ENCODE measurements at places on chromosomes 5 and 9.

GRCh38 chr5:1899201-1899600 is 16.5 kb upstream of the IRX4 start:
- DNase-seq = no peak

DNA sequence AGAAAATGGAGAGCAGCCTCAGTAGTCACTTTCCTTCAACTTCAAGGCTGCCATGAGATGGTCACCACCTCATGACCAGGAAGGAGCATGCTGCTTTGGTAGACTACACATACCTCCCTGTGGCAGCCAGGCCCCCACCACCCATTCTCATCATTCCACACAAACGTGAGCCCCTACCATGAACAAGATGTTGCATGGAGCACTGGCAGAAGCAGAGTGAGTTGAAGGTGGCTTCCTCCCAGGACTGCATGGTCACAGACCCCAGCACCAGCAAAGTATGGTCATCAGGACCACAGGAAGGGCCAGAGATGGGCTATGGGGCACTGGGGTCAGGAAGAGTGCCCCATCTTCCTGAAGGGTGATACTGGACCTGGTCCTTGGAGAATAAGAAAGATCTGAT is 65.5 kb upstream of the FOXE1 start:
- no peak for DNase-seq

DNA sequence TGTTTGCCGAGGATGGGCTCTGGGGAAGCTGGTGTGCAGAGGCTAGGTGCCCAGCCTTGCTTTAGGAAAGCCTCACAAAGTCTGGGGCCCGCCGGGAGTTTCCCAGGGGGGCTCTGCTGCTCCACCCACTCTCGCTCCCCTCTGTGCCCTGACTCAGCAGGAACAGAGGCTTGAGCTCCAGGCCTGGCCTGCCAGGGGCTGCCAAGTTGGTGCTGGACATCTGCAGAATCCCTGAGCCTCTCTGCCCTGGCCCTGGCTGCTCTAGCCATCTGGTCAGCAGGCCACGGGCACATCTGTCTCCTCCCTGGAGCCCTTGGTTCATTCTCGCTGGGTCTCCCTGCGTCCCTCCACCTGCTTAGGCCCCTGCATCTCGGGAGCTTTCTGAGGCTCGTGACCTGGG is 647 bp upstream of the ADAMTSL2 start:
- no peak for DNase-seq

DNA sequence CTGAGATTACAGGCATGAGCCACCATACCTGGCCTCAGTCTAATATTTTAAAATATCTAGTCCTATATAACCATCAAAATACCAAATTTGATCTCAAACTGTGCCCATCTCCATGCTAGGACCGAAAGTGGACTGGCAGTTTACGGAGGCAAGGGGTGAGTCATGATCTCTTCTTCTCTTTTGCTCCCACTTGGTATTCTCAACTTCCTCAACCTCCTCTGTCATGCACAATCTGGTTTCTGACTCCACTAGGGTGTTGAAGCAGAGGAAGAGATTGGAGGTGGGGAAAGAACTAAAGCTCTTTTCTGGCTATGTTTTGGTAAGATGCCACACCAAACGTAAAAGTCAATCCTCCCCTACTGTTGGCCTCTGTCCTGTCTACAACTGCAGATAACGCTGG is 55.9 kb upstream of the CEMIP2 start:
- DNase-seq = no peak

DNA sequence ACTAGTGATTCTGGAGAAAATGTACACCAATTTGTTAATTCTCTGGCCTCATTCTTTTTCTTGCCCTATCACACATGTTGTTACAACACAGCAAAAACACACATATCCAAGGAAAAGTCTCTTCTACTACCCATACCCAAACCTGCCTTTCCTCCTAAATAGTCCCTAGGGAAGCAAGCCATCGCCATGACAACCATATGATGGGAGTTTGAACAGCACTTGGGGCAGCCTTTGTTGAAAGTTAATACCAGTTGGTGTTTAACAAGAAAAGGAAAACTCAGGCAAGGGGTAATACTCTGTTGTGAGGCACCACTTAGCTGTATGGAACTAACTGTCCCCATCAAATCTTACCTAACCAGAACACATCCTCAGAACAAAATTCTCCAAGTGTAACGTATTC is 1.7 kb downstream of the TRPM3 start:
- DNase-seq = no peak

DNA sequence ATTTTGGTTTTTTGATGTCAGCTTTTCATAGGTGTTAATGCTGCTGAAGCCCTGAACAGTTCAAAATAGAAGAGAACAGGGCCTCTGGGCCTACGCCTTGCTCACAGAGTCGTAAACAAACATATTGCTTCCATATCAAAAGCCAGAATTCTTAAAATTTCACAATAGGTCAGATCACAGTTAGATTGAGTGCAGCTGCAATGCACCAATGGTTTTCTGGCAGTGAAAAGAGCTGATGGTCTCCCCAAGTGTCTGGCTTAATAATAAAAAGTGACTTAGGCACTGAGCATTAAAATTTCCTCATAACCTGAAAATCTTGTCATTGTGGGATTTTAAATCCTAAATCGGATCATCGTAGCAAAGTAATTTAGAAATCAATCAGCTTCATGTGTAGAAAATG is 493.0 kb downstream of the CAAP1 start:
- DNase-seq = no peak

GRCh38 chr5:10726179-10726912 is 34.7 kb downstream of the DAP start:
- no peak for DNase-seq

GRCh38 chr5:82405161-82405560 is 127.0 kb upstream of the RPS23 start:
- no peak for DNase-seq

DNA sequence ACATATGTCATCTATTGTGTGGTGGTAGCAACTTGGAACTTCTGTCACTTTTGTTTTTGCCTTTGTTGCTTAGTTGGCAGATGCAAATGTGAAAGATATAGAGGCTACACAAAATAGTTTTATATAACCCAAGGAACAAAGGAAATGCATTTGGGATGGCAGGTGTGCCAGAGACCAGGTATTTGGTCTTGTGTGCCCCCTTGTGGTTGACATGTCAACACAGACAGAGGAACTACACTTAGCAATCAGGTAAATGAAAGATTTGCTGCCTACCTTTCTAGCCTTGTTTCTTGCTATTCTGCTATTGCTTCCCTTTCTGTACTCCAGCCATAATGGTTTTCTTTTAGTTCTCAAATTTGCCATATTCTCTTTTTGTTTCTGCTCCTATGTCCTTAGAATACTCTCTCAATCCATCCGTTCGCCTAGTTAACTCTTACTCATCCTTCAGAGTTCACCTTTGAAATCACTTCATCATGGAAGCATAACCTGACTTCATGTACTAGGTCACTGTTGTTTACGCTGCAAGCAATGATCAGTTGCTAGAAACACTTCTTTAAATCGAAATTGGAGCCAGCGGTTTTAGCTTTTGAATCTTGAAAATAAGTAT is 119.5 kb downstream of the TRPM3 start:
- DNase-seq = no peak

Data from left forelimb (tissue), 1 donor.